HEK293T (cell line): ENCODE measurements at places on chromosomes 16 and 17.

DNA sequence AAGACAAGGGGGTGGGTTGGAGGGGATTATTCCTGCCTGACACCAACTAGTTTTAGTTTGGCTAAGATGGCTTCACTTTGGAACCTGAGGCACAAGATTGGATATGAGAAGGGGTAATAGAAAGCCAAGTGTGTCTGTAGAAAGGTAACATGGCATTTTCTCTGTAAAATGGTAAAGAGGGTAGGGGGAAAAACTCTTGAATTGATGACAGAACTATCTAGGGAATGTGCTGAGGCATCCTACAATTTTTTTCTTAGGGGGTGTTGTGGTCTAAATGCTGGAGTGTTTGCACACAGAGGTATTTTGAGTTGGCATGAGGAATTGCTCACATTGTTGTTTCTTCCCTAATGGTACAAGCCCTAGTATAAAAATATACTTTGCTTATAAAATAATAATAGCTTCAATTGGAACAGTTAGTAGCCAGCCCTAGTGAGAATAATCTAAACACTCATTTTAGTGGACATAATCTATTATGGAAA lies 25.8 kb downstream of the YPEL2 start:
- no peak for DNase-seq

DNA sequence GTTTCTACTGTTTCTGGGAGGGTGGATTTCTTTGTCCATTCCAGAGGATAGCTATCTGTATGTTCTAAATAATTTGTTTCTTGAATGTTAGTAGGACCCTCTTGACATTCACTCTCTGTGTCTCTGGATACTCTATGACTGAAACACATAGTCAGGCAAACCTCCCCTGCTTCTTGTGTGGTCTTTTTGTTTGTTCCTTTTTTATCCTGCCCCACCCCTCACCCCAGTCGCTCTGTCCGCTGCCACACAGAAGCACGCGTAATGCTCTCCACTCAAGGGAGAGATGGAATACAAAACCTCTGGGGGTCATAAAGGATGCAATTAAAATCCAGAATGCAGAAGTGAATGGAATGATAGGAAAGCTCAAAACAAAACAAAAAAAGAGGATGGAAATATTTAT lies 253.1 kb downstream of the RBFOX1 start:
- no peak for DNase-seq

DNA sequence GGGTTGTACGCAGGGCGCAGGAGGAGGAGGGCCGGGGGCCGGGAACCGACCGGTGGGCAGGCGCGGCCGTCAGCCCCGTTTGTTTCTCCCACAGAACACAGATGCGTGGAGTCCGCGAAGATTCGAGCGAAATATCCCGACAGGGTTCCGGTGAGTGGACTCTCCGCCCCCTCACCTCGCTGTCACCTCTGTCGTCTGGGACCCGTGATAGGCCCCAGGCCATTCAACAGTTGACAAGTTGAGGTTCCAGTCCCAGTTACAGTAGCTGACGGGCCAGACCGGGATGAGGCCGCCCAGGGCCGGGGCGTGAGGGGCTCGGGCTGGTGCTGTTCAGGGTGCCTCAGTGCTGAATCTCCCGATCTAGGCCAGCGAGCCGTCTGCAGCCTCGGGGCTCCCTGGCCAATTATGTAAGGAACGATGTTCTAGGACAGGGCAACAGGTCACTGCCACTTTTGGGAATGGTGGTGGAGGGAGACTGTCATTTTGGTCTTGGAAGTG lies 628 bp downstream of the GABARAPL2 start:
- peak; percentile 18 for DNase-seq

DNA sequence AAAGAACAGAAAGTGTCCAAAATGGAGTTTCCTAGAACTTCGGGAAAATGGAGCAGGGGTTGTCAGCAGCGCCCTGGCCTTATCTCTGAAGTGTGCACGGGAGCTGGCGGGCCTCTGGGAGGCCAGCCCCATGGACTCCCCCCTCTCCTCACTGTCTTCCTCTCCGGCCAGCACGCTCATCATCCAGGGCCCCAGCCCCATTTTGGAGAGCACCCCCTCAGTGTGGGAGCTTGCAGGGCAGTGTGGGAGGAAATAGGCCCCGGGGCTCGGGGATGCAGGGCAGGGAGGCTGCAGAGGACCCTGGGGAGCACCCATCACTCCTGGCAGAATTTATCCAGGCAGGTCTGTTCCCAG lies 4.9 kb upstream of the PABPN1L start:
- DNase-seq: no peak

DNA sequence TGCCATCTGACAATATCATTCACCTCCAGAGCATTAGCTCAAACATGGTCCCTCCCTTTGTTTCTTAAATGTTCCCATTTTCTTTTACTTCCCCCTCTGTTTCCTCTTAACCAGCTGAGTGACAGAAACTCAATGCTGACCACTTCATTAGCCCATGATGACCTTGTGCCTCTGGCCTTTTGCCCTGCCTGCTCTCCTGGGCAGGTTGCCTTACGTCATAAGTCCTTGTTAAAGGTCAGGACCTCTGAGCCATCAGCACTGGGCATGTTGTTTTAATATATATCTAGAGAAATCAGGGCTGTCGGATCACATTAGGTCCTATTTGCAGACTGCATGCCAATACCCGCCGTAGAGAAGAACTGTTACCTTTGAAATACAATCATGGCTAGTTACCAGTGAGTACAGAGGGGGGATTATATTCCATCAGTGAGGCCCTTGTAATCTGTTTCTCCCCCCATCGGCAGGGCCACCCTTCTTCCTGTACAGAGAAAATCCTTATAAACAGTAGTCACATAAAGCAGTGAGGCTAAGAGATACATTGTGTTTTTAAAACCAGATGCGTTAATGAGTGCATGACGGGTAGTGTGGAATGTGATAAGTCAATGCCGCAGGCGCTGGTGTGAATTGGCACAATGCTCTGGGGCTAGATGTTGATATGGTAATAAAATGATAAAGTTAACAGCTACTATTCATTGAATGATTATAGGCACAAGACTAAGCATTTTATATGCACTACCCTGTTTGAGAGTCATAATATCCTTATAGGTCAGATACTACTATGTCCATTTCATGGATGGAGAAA lies 94.3 kb upstream of the ZFHX3 start:
- DNase-seq: no peak

DNA sequence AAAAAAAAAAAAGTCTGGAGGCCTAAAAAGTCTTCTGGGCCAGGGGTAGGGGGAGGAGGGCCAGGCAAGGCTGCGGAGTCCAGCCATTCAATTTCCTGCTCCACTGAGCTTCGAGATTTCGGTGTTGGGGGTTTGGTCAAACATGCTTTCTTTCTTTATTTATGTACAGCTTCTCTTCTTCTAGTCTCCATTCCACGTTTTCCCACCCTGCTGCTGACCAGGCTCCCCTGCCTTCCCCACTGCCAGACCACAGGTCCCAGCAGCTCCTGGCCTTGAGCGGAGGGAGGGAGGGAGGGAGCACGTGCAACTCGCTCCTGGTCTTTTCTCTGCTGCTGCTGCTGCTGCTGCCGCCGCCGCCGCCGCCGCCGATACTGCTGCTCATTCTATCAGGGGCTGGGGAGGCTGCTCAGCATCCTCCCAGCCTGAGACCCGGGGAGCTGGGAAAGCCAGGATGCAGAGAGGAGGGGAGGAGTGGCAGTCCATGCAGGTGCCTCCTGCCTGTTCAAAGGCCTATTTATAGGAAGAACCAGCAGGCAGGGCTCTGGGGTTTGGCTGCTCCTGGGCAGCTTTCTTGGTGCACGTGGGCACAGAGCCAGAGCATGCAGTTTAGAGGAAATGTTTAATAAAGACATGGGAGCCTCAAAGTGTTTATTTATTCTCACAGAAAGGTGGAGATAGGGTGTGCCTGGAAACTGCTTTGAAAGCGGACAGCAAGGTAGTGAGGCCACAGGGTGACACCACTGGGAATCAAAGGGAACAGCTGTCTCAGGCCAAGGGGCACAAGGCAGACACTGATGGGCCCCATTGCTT lies 23.4 kb upstream of the ZFHX3 start:
- no peak for DNase-seq

- no peak for DNase-seq
These were observed 182.8 kb upstream of the ELAC2 start for GRCh38 chr17:13200671-13201070.
